Occipital lobe (tissue), 3 donors: ENCODE measurements at places on chromosomes 3 and 15.

- DNase-seq = no peak
Observed at GRCh38 chr3:52373676-52374075, 57.6 kb downstream of the DNAH1 start.

DNA sequence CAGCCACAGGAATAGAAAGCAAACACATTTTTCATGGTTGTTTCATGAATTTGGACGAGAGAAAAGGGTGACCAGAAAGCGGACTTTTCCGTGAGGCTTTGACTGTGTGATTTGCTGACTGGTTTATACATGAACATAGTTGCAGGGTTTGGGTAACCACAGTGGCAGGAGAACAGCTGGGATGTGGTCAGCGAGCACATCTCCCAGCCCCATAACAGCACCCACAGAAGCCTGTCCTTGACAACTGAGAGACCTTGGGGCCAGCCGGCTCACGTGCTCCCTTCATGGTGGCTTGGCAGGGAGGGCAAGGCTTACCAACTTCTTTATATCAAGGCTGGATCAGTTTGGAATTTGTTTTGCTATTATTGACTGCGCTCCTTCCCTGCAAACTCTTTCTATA, 13.2 kb upstream of the RGMA start:
- no peak for DNase-seq

DNA sequence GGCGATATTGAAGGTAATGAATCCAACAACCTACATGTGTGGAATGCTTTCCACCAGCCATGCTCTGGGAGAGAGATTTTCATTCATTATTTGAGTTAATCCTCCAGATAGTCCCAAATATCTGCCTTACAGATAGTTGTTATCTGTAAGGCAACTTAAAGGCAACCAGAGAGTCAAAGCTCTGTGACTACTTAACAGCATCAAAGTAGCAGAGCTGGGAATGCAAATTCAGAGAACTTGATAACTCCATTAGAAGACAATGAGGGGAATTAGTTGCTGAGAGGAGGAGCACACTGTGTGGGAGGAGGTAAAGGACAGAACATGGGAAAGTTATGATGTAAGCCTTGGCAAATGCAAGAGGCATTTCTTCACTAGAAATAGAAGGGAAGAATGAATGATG, 10.5 kb upstream of the CRBN start:
- DNase-seq = no peak

GRCh38 chr3:41363830-41364523, 164.7 kb downstream of the CTNNB1 start:
- DNase-seq = no peak

- no peak for DNase-seq
Observed at GRCh38 chr3:197464794-197465193, 91.0 kb downstream of the BDH1 start.

- DNase-seq = no peak
Observed at GRCh38 chr3:188095431-188095830, 58.5 kb upstream of the LPP start.

DNA sequence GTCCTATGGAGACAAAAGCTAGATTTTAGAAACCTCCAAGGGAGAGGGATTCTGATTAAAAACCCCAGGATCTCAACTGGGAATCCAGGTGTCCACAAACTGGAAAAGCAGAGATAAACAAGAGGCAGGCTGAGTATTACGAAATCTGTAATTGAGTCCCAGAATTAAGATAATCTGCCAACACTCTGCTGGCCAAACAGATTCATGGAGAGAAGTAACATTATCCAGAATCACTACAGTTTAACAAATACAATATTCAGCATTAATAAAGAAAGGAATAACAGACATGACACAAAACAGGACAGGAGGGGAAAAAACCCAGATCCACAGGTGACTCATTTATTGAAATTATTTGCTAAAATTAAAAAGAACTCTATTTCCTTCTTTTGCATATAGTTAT, 227.2 kb upstream of the NANOGP8 start:
- DNase-seq = no peak

GRCh38 chr15:86201313-86202008, 121.8 kb downstream of the AGBL1 start:
- DNase-seq = no peak

GRCh38 chr15:83889995-83890394, 236.1 kb downstream of the ADAMTSL3 start:
- no peak for DNase-seq

DNA sequence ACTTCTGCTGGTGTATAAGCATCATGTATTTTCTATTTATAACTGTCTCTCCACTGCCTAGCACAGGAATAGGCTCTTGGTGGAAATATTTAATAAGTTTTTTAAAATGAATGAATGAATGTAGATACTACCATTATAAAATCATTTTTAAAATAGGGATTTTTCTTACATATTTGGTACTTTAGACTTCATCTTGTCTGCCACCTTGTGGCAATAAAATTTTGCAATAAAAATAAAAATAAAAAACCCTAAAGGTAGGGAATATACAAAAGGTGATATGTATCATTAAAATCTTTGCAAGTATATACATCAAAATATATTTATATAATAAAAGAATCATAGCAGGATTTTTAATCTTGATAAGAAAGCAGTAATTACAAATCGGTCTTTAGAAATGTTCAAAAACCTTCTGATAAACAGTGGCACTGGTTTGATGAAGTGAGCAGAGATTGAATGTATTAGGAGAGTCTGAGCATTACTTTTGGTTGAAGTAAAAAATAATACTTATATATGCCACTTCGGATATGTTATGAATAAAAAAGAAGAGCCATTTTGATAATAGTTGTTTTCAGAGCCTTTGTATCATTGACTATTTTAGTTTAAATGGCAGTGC, 95.2 kb downstream of the SPATA16 start:
- DNase-seq = no peak

DNA sequence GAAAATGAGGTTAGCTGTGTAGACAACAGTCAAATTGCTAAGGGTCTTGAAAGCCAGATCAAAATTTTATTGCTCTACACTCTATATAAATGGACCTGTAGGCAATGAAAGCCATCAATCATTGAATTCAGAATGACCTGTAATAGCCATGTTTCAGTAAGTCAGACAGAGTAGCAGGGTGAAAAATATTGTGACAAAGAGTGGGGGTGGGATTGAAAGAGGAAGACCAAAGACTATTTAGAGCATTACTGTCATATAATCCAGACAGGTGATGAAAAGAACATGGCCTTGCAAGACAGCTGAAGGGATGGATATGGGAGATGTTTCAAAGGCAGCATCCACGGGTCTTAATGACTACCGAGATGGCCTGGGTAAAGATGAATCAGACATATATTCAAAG, 22.2 kb downstream of the IFT57 start:
- no peak for DNase-seq

- no peak for DNase-seq
Observed at GRCh38 chr3:46489381-46489780, 8.4 kb upstream of the RTP3 start.

DNA sequence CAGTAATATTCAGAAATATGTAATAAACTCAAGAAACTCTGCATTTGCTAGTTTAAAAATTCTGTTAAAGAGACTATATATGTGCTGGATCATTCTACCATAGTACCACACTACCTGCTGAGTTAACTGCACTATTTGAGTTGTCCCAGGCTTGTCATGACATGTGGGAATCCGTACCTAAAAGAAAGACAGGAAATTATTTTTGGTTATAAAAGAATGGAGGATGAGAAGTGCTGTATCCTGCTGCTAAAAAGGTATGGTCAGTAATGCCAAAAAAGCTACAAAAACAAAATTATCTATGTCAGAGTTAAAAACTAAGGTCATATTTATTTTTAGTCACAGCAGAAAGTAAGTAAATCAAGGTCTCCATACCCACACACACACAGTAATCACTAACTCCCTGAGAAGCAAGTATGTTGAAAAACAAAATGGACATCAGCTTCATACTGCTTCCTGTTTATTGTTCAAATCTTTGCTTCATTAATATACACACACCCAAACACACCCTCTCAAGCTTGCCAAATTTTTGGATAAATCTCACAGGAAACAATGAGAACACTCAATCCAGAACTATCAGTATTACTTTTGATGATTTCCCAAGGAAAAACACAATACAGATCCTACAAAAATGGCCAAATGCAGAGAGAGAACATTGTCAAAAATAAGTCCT, 33.7 kb downstream of the DENND6A start:
- DNase-seq = no peak

DNA sequence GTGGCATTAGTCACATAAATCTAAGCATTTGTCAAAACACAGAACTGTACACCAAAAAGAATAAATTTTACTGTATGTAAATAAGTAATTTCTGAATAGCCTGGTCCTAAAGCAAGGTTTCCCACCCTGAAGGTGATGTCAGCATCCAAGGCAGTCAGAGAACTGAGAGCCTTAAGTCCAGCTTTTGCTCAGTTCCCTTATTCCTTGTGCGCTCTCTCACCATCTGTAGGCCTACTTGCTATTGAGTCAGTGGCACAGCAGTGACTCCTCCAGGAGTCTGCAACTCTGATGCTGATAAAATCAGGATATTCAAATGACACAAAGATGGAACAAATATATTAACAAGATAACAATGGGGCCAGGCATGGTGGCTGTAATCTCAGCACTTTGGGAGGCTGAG, 22.3 kb downstream of the VPS39 start:
- DNase-seq = no peak

DNA sequence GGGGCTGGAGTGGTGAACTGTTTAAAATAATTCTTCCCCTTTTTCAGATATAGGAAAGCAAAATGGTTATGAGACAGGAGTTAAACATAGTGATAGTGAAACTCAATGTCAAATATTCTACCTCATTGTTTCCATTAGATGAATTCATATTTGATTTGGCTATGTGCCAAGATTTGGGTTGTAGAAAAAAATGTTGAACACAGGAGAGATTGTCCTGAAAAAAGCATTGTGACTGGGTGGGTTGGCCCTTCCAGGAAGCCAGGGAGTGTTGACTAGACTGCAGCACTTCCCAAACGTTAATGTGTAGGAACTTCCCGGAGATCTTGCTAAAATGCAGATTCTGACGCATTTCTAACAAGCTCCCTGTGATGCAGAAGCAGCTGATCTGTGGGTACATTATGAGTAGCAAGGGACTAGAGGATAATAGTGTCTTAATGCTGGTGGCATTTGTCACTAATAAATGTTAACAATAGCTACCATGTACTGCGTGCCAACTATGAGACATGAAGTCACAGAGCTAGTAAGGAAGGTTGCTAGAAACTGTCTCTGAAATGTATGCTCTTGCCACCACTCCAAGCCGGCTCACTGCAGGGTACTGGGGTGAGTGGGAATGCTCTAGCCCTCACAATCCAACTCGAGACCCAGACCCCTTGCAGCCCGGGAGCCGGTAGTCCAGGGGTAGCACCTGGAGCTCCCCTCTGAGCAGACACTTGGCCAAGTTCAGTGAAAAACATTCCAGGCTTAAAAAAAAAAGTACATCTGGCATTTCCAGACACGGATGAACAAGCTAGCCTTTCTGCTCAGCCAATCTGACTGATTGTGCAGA, 120.6 kb downstream of the CD47 start:
- peak; percentile 31 for DNase-seq

DNA sequence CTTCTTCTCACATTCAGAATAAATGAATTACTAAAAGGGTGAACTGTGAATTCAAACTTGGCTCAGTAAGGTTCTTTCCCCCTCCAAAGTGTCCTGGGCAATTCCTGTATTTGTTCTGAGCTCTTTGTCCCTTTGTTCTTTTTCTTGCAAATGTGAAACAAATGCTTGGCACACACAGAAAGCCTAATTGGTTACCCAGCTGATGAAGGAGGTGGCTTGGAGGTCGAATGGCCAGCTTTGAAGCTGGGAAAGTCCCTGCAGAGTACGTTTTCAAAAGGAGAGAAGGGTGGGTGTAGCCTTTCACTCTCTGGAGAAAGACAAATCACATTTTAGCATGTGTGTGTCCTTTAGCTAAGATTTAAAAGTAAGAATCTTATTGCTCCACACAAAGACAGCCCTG, 154.4 kb downstream of the PEX5L start:
- no peak for DNase-seq

- no peak for DNase-seq
Observed at GRCh38 chr3:15097891-15098290, 1.1 kb downstream of the RBSN start.

DNA sequence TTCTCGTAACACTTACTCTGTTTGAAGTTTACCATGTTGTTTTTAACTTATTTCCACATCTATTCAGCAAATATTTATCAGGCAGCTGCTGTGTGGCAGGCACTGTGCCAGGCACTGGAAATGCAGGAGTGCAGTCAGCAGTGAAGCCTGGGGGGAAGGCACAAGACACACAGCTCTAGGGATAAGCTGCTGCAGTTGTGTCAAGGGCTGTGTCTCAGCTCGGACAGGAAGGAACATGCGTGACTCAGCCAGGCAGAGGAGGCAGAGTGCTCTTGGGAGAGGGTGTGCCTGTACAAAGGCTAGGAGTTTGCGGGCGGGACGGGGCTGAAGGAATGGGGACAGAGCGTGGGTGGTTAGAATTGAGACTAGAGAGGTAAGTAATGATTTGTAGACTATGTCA, 24.7 kb downstream of the LYSMD4 start:
- no peak for DNase-seq

- DNase-seq = no peak
Observed at GRCh38 chr3:30085486-30085885, 520.9 kb upstream of the TGFBR2 start.

DNA sequence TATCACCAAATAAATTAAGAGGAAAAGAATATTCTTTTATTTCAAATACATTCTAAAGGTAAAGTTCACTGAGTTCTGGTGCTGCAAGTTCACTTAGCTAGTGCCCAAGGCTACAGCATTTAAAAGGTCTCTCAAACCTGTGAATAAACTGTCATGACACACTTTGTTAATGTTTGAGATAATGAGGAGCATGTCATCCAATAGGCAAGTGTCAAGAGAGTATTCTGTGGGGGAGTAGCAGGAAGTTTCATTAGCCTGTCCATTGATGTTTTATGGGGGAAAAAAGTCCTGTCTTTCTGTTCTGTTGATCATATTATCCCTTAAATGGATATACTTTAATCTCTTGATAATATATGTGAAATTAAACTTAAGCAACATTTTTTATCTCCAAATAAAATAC, 4.0 kb downstream of the SPESP1 start:
- no peak for DNase-seq

GRCh38 chr3:34742151-34742550, 897.2 kb upstream of the ARPP21 start:
- no peak for DNase-seq

DNA sequence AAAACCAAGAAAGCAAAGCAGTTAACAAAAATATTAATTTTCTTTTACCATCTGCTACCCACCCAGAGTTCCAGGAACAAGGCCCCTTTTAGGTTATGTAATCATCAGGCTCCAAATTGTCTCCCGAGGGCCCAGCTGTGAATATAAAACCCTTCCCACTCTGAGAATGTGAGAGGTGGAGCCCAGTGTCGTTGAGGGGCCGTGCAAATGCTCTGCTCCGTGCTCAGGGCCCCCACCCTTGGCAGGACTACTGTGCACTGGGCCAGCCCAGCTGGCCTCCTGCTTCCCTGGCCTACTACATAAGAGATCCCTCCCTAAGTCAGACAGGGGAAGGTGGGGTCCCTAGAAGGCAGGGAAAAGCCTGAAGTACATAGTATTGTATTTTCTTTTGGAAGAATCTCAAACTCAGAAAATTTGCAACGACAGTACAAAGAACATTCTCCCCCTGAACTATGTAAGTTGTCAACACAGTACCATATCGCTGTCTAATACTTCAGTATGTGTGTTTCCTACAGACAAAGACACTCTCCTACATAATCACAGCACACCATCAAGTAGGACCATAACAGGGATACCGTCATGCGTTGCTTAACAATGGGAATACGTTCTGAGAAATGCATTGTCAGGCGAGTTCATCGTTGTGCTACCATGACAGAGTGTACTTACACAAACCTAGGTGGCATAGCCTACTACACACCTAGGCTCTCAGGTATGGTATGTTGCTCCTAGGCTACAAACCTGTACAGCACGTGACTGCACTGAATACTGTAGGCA, 4.4 kb upstream of the CLEC3B start:
- DNase-seq = no peak
